ENCODE measurements at places on chromosomes 7 and 10. TPM values are rescaled to one million over a fixed set of nuclear protein-coding genes. Genes with fewer than 3 reads are reported as not detected.

Gene DENND2A
- total RNA-seq: 0.22 TPM

Gene POLR2J3
- 13.3 TPM for total RNA-seq

Gene ITIH5
- under 0.01 TPM for total RNA-seq

Gene MBL2
- not detected for total RNA-seq

- peak; percentile 70 for DNase-seq
Measured at GRCh38 chr7:94297397-94297838, 97.3 kb upstream of the COL1A2 start.

- DNase-seq: no peak
Measured at GRCh38 chr7:129170441-129171021, 17.9 kb upstream of the SMO start.

DNA sequence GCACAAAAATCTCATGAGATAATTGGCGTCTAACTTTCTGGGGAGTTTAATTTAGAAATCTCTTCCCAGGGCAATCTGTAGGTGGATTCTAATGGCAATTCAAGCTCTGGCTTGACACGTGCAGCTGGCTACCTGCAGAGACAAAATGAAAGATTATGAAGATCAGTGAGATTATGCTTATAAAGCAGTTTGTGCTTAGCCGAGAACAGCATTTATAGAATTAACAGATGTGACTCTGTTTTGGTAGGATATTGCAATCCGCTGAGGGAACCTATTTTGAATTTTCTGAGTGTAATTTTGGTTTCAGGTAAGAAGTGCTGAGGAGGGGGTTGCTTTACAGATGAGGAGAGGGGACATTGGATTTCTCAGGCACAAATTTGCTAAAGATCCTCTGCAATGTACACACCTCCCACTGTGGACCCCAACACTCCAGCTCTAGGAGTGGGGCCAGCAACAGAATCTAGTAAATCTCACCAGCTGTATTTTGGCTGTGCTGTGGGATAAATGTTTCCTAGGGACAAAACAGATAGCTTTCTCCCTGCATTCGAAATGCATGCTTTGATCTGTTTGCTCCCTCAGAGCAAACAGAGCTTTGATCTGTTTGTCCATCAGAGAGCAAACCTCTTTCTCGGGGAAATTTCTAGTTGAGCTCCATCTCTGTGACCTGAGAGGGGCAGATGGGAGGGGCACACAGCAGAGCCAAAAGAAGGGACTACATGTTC is 7.4 kb downstream of the GJD4 start:
- DNase-seq: no peak

DNA sequence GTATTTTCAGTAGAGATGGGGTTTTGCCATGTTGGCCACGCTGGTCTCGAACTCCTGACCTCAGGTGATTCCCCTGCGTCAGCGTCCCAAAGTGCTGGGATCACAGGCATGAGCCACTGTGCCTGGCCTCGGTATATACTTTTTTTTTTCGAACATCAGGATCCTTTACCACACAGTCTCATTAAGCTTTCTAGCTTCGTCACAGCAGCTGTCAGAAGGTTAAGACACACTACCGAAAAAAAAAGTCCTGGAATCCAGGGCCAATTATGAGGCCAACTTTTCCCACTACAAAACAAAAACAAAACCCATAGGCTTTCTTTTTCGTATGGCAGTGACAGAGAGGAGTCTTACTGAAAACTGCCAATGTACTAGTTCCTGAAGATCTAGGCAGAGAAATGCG is 30.7 kb downstream of the ZC3HC1 start:
- no peak for DNase-seq

DNA sequence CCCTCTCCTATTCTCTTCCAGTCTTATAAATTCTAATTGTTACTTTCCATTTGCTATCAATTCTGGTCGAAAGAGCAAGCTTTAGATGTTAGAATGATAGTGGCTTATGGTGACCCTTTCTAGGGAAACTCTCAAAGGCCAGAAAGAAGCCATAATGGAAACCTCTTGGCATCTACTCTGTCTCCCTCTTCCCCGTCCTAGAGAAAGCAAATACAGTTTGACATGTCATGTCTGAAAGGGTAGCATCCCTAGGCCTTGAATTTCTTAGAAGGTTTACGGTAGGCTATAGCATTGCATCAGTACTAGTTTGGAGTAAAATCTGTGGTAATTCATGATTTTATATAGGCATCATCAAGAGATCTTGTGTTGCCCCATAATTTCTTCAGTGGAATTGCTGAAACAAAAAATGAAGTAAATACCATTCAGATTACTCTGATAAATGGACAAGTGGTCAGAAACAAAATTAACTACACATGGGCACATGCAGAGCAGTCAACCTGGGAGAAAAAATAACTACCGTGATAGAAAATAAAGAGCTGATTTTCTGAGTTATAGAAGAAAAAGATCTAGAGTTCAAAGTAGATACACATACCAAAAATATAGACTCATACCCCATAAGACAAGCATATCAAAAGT is 4.4 kb downstream of the PRKAR2B start:
- DNase-seq: no peak

DNA sequence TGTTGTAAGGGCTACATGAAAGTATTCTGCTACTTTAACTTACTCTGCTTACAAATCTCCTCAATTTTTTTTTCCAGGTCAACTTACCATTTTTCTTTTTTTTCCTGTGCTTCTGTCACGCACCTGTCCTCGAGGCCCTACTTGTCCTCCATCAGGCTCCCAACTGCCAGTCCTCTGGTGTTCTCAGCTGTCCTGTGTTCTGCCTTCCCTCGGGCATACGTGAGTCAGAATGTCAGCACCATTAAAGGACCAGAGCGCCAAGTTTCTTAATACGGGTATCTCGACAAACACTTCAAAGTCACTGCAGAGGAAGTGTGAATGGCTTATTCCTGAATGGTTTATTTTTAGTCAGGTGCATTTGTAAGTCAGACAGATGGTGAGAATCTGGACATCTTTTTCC is at the start of gene TEX47:
Gene TEX47 (minus strand): TSS at position 185 of the 400 bp plus-strand sequence. CDS start 795 bp downstream, outside the sequence.
- no peak for DNase-seq

DNA sequence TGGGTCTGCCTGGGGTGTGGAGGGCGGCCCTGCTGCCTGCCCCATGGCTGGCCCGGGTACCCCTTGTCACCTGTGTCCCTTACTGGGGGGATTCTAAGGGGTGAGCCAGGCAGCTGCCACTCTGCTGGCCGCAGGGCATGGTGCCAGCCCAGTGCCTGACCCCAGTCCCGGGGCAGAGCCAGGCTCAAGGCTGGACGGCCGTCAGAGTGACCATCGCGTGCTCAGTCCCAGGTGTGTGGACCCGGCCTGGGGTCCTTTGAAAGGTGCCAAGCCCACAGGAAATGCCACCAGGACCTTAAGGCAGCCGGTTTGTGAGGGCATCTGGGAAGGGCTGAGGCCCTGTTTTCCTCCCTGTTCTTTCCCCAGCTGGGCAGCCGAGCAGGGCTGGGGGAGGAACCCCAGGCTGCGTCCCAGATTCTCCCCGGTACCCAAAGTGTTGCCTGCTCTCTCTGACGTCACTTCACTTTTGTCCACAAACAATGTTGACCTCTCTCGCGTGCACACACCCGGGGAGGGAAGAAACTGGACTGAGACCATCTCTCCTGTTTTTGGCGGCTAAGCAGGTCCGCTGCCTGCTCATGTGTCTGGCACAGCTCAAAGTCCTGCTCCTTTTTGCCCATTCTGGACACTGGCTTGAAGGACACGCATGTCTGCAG is 37.6 kb downstream of the PAPOLB start:
- no peak for DNase-seq

Data from lung microvascular endothelial cell (primary cell).